ENCODE measurements at places on chromosomes 3 and 15.

GRCh38 chr15:94070356-94071295 is 160.7 kb upstream of the MCTP2 start:
- DNase-seq, result no peak

DNA sequence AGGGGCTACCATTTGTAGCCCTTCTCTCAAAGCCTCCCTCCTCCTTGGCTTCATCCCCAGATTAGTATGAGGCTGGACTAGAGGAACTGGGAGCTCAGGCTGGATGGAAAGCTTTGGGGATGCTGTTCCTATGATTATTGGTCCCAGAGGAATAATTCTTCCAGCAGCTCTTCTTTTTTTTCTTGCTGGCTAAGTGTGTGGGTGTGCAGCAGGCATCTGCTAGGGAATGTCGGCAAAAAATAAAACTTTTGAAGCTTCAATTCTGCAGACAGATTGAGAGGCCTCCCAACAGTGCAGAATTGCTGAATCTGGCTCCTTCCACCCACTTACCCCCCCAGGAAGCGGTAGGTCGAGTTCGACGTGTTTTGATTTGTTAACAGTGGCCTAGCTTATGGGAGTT is 138.5 kb upstream of the ANKRD28 start:
- no peak for DNase-seq

- DNase-seq, result no peak
These were observed 93.7 kb downstream of the MCTP2 start for GRCh38 chr15:94324835-94325767.

DNA sequence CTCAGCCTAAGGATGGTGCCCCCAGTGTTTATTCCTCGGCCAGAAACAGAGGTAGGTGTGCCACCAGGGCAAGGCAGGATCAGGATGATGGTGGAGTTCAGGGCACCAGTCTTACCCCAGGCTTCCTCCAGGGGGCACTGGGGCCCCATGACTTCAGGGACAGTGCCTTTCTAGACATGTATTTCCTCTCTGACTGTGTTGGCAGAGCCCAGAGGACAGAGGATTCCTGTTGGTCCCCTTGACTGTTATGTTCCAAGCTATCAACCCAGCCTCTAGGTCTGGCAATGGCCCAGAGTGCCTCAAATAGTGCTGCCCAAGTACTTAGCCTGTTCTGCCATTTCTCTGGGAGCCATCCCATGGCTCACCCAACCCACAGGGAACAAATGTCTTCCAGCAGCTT is 2.8 kb downstream of the HEMK1 start:
- no peak for DNase-seq

DNA sequence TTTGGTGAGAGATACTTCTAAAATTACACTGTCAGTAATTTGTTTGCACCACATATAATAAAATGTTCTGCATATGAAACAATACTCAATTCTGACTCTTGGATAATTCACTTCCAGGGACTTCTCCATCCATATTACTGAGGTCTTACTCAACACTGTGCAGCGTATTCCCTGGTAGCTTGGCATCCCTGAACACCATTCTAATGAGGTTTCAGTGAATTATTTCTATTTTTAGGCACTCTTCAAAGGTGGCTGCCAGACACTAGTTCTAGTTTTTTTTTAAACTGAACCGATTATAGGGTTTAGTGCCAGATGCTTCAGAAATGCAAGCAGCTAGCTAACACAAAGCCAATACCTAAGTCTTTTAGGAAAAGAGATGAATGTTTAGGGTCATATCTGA is 283.3 kb downstream of the FEZF2 start:
- DNase-seq, result no peak

- peak; percentile 7 for DNase-seq
These were observed at the start of gene STAC for GRCh38 chr3:36380221-36381031. Gene STAC (plus strand): TSS chr3:36380504. CDS start chr3:36380644, 140 bp downstream.

DNA sequence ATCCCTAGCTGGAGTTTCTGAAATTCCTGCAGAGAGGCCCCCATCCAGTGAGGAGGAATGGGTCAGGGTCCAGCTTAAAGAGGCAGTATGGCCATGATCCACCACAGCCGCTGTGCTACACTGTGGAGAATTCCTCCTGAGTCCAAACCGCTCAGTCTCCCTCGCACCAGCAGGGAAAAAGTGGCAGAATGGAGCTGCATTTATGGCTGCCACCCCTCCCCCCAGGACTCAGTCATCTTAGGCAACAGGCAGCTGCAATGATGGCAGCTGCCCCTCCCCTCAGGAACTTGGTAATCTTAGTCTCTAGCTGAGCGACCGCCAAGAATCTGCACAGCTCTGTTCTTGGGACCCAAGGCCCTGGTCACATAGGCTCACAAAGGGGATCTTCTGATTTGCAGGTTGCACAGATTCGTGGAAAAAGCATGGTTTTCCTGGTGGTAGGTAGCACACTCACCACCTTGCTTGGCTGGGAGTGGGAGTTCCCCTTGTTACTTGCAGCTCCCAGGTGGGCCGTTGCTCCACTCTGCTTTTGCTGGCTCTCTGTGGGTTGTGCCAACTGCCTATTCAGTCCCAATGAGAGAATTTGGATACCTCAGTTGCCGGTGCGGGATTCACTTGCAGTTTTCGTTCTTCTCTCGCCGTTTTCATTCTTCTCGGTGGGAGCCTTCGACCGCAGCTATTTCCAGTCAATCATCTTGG is 204.1 kb downstream of the STXBP5L start:
- DNase-seq, result no peak

DNA sequence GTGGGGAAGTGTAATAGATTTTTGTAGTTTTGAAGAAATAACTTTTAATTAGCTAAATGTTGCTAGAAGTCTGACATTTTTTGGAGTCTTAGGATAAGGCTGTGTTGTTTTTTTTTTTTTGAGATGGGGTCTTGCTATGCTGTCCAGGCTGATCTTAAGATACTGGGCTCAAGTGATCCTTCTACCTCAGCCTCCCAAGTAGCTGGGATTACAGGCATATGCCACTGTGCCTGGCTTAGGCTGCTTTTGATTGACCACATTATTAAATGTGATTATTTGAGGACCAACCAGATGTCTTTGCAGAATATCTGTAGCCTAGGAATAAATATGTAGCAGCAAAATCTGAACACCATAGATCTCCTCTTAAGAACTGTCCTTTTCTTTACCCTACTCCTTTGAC is 29.7 kb downstream of the HACD3 start:
- DNase-seq, result no peak

- no peak for DNase-seq
These were observed 57.5 kb upstream of the EPHB1 start for GRCh38 chr3:134737516-134737915.

DNA sequence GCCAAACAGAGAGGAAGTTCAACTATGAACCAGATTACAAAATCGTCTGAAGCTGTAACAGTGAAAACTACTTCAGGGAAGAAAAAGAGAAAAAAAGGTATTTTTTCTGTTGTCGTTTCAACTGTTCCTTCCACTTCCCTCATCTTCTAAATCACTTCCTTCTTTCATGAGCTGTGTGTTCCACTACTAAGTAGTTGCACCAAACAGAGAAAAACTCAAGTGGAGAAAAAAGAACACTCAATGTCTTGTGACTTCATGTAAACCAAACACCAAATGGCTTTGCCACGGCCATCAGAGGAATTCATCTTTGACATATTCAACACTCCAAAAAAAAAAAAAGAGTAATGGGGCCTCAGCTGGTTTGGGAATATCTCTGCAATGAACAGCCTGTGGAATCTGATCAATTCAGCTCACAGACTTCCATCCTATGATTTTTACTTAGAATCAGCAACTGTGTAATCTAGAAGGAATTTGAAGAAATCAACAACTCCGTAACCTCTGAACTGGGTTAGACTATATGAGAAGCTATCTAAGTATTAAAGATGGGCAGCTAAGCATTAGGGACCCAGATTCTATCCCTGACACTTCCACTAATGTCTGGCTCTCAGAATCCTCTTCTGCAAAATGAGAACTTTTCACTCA is 47.5 kb upstream of the RNF7 start:
- DNase-seq, result no peak

- no peak for DNase-seq
These were observed 73.1 kb upstream of the FEZF2 start for GRCh38 chr3:62446337-62446940.

GRCh38 chr3:115401298-115401697 is 222.0 kb upstream of the GAP43 start:
- DNase-seq, result no peak

GRCh38 chr15:59587085-59587826 is 24.3 kb upstream of the GCNT3 start:
- no peak for DNase-seq

GRCh38 chr3:129598000-129598381 is 8.5 kb downstream of the PLXND1 start:
- DNase-seq, result no peak

DNA sequence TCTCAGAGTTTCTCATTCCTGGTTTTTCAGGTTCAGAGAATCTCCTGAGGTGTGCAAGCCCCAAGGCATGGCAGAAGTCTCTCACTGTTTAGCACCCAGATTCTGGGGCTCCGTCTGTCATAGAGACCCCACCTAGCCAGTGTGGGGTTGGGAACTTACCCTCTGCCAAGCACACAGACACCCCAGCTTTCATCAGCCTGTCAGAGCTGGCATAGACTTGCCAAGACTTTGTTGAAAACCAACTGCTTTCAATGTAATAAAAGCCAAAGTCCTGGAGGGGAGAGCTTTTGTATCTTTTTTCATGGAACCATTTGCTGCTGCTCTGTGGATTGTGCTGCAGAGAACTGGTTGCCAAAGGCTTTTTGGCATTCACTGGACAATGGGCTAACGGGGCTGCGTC is 341.4 kb upstream of the TRIM42 start:
- no peak for DNase-seq

- DNase-seq, result no peak
These were observed 164.6 kb downstream of the GMNC start for GRCh38 chr3:190697901-190698300.

DNA sequence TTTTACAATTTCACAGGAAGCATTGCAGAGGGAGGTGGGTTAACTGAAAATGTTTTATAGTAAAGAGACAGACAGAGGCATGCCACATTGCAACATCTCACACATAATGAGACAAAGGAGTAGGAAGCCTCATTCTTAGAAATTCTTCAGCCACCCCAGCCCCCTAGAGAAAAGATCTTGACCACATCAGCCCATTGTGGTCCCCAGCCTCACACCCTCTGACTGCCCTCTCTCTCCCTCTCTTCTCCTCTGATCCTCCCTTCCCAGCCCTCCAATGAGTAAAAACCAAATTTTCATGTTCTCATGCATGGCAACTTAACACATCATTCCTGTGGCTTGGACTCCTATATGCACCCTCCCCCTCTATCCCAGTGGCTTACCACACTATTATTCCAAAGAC is 174.1 kb downstream of the UACA start:
- no peak for DNase-seq

GRCh38 chr3:146537603-146538002 is 6.8 kb downstream of the PLSCR1 start:
- no peak for DNase-seq

GRCh38 chr15:99703603-99704443 is 29.4 kb downstream of the LYSMD4 start:
- DNase-seq, result no peak

- DNase-seq, result no peak
These were observed 78.7 kb upstream of the TTBK2 start for GRCh38 chr15:42999201-42999779.

- no peak for DNase-seq
These were observed 9.3 kb upstream of the TM4SF18 start for GRCh38 chr3:149342413-149343380.

- DNase-seq, result no peak
These were observed 1028.1 kb downstream of the NTRK3 start for GRCh38 chr15:87228460-87228859.

GRCh38 chr3:49883998-49884397 is 14.3 kb upstream of the CAMKV start:
- DNase-seq, result no peak

DNA sequence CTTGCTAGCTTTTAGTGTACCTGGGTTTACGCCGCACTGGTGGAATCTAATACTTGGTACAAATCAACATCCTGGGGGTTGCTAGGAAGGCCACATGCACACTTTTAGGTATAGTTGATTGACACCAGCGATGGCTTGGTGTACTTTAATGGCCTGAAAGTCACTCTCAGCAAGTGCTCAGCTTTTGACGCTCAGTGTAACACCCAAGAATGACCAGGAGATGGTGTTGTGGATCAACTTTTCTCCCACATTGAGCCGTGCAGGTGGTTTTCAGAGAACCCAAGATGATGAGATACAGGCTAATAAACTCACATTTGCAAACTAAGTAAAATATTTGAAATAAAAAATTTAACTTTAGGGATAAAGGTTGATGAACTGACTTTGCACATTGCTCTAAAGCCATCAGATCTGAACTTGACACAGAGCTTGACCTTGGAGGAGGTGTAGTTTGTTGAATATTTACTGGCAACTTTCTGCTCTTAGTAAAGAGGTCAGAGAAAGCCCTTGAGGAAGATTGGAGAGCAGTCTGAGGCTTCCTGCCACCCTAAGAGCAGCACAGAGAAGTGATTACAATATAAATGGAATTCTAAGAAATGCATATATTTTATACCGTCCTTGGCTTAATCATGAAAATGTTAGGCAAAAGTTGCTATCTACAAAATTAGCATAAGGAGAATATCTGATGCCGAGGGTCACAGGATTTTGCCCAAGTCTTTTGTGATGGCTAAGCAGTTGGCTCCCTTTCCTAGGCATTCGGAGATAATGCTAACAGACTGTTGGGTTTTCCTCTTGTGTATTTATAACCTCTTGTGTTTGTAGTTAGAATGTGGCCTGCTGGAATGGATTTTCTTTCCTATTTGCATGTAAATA is 143.4 kb upstream of the RASGRP1 start:
- no peak for DNase-seq

DNA sequence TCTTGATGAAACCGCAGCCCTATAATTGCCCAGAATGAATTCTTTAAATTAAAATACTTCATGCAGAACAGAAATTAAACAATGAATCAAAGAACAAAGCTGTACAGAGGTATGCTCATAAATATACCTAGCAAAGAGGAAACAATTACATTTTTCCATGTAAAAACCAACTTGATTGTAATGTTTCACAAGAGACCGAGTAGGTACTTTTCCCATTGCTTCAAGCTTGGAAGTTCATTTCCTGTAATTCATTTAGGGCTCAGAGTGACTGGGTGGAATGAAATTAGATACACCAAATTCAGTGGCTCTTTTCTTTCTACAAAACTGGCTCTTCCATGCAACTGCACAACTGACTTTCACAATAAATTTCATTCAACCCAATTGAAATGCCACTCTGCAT is 51.4 kb downstream of the FHIT start:
- no peak for DNase-seq

GRCh38 chr3:152176998-152177397 is 91.7 kb upstream of the MBNL1 start:
- no peak for DNase-seq

GRCh38 chr3:170367797-170368196 is 10.3 kb downstream of the SKIL start:
- no peak for DNase-seq

GRCh38 chr15:52502608-52503007 is 26.1 kb downstream of the MYO5A start:
- no peak for DNase-seq
